ENCODE measurements at places on chromosomes 5 and 9.
A peak's percentile ranks its signal among the peaks of the same experiment; 100 is the strongest.

GRCh38 chr9:69385581-69386033, 60.6 kb downstream of the ENTREP1 start:
- no peaks in the 10 kb centered on the region for H3K36me3 ChIP-seq
- peaks cover 3% of the 10 kb centered on the region for H3K4me1 ChIP-seq
- H3K27ac ChIP-seq, result no peak overlapping the region
- H3K4me3 ChIP-seq, result no peak overlapping the region
- no peak for DNase-seq

DNA sequence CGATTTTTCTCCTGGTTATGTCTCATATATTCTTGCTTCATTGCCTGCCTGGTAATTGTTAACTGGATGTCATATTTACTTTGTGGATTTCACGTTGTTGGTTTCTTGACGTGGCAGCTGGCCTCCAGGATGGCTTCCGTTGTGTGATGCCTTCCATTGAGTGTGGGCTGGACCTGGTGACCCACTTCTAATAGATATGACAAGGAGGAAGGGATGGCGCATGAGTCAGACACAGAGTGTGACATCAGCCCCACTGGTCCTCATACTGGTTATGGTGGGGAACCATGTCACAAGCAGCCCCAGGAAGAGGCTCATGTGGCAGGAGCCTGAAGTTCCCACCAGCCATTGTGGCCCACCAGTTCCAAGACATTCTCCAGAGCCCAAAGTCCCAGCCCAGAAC, 6.4 kb upstream of the PAEP start:
- H3K4me3 ChIP-seq, result no peak overlapping the region
- no peak overlapping the region for H3K27ac ChIP-seq
- no peaks in the 10 kb centered on the region for H3K36me3 ChIP-seq
- H3K4me1 ChIP-seq, result no peaks in the 10 kb centered on the region
- H3K27me3 ChIP-seq, result no peaks in the 10 kb centered on the region
- no peak for DNase-seq

DNA sequence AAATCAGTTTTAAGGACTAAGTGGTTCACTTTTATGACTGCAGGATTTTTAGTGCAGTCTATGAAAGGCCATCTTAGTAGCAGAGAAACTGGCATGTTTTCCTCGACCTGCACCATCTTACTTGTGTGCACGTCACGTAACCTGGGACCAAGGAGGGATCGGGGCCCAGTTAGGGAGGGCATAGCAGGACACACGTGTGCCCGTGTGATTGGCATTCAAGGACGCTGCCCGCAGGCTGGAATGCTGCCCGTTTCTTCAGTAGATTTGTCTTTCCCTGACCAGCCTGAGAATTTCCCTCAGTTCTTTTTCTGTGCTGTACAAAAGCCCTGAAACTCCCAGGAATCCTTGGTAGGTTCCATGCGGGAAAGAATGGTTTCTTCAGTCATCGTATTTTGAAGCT, 196.3 kb downstream of the TRIO start:
- no peak overlapping the region for H3K27ac ChIP-seq
- peak; percentile 46 for DNase-seq
- no peaks in the 10 kb centered on the region for H3K36me3 ChIP-seq
- no peak overlapping the region for H3K4me3 ChIP-seq
- H3K4me1 ChIP-seq, result no peaks in the 10 kb centered on the region
- H3K27me3 ChIP-seq, result no peaks in the 10 kb centered on the region

GRCh38 chr9:96071076-96071814, 195.8 kb downstream of the ERCC6L2 start:
- H3K27me3 ChIP-seq, result no peaks in the 10 kb centered on the region
- DNase-seq, result no peak
- H3K4me1 ChIP-seq, result no peaks in the 10 kb centered on the region
- no peaks in the 10 kb centered on the region for H3K36me3 ChIP-seq

- H3K27me3 ChIP-seq, result no peaks in the 10 kb centered on the region
- peak overlapping the region; percentile 90 for H3K4me3 ChIP-seq
- H3K36me3 ChIP-seq, result no peaks in the 10 kb centered on the region
- DNase-seq, result no peak
Observed at GRCh38 chr9:110048976-110049698, 158.8 kb downstream of the C9orf152 start.

- no peaks in the 10 kb centered on the region for H3K27me3 ChIP-seq
- no peak for DNase-seq
- peak overlapping the region; percentile 13 for H3K4me3 ChIP-seq
Observed at GRCh38 chr9:125843646-125844045, 96.5 kb downstream of the PBX3 start.

DNA sequence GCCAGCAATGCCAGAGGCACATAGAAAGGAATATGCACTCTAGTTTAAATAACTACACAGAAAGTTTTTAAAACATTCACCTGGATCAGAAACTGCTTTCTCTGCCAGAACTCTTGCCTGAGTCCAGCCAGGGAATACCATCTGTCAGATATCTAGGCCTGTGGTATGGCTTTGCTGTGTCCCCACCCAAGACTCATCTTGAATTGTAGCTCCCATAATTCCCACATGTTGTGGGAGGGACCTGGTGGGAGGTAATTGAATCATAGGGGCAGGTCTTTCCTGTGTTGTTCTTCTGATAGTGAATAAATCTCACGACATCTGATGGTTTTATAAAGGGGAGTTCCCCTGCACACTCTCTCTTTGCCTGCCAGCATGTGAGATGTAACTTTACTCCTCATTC, 41.5 kb upstream of the KCNV2 start:
- H3K4me3 ChIP-seq, result no peak overlapping the region
- no peak overlapping the region for H3K27ac ChIP-seq
- H3K36me3 ChIP-seq, result no peaks in the 10 kb centered on the region
- DNase-seq, result no peak
- no peaks in the 10 kb centered on the region for H3K27me3 ChIP-seq
- H3K4me1 ChIP-seq, result peaks cover 4% of the 10 kb centered on the region
